ENCODE measurements at places on chromosomes 1 and 21. TPM values are rescaled to one million over a fixed set of nuclear protein-coding genes. Genes with fewer than 3 reads are reported as not detected.

Gene OLFML2B
- total RNA-seq: not detected

Gene TBX19
- 2.8 TPM for total RNA-seq

Gene TMPRSS15
- not detected for total RNA-seq

Gene RAB3B
- total RNA-seq: 0.02 TPM

Gene ADGRL4
- total RNA-seq: 0.16 TPM

GRCh38 chr1:182635871-182636270 is 31.7 kb upstream of the RGS16 start:
- H3K4me1 ChIP-seq: peaks cover 2% of the 10 kb centered on the region
- H3K4me3 ChIP-seq: no peak overlapping the region
- H3K27me3 ChIP-seq: peaks cover 10% of the 10 kb centered on the region
- DNase-seq: no peak

DNA sequence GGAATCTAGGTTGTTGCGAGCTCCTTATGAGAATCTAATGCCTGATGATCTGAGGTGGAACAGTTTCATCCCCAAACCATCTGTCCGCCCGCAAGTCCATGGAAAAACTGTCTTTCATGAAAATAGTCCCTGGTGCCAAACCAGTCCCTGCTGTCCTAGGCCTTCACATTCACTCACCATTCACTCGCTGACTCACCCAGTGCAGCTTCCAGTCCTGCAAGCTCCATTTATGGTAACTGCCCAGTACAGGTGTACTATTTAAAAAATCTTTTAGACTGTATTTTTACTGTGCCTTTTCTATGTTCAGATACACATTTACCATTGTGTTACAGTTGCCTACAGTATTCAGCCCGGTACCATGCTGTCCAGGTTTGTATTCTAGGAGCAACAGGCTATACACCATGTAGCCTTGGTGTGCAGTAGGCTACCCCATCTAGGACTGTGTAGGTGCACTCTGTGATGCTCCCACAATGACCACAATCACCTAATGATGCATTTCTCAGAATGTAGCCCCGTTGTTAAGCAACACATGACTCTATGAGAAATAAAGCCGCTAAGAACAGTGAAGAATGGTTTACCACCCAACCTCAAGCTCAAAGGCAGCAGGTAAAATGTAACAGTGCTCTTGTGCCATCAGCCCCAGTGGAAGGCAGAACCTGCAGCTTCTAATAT is 2.4 kb downstream of the ECHDC2 start:
- no peaks in the 10 kb centered on the region for H3K27me3 ChIP-seq
- no peak overlapping the region for H3K4me3 ChIP-seq
- no peak for DNase-seq
- H3K4me1 ChIP-seq: no peaks in the 10 kb centered on the region

- H3K27me3 ChIP-seq: no peaks in the 10 kb centered on the region
- H3K4me1 ChIP-seq: no peaks in the 10 kb centered on the region
- no peak overlapping the region for H3K4me3 ChIP-seq
Measured at GRCh38 chr1:84253891-84254290, 47.6 kb upstream of the SAMD13 start.

- H3K27me3 ChIP-seq: peaks cover 7% of the 10 kb centered on the region
- H3K27ac ChIP-seq: no peak overlapping the region
- no peaks in the 10 kb centered on the region for H3K4me1 ChIP-seq
- DNase-seq: no peak
Measured at GRCh38 chr1:22789356-22789994, 78.8 kb downstream of the EPHB2 start.

GRCh38 chr21:34852448-34852847 is 183.7 kb downstream of the CLIC6 start:
- no peaks in the 10 kb centered on the region for H3K27me3 ChIP-seq
- H3K4me1 ChIP-seq: no peaks in the 10 kb centered on the region
- no peak overlapping the region for H3K27ac ChIP-seq
- H3K36me3 ChIP-seq: peaks cover 68% of the 10 kb centered on the region
- no peak for DNase-seq
- no peak overlapping the region for H3K4me3 ChIP-seq

GRCh38 chr1:182389619-182390047 is 2.0 kb downstream of the GLUL start:
- peak overlapping the region; percentile 89 for H3K4me3 ChIP-seq
- H3K27me3 ChIP-seq: no peaks in the 10 kb centered on the region
- peaks cover 23% of the 10 kb centered on the region for H3K36me3 ChIP-seq
- no peak for DNase-seq
- H3K27ac ChIP-seq: peak overlapping the region; percentile 34

GRCh38 chr1:229070168-229070567 is 200.7 kb upstream of the RAB4A start:
- H3K27me3 ChIP-seq: no peaks in the 10 kb centered on the region
- peaks cover 23% of the 10 kb centered on the region for H3K4me1 ChIP-seq
- H3K36me3 ChIP-seq: no peaks in the 10 kb centered on the region
- DNase-seq: no peak
